CD4-positive, alpha-beta T cell (primary cell): ENCODE measurements at places on chromosomes 7 and 10.

DNA sequence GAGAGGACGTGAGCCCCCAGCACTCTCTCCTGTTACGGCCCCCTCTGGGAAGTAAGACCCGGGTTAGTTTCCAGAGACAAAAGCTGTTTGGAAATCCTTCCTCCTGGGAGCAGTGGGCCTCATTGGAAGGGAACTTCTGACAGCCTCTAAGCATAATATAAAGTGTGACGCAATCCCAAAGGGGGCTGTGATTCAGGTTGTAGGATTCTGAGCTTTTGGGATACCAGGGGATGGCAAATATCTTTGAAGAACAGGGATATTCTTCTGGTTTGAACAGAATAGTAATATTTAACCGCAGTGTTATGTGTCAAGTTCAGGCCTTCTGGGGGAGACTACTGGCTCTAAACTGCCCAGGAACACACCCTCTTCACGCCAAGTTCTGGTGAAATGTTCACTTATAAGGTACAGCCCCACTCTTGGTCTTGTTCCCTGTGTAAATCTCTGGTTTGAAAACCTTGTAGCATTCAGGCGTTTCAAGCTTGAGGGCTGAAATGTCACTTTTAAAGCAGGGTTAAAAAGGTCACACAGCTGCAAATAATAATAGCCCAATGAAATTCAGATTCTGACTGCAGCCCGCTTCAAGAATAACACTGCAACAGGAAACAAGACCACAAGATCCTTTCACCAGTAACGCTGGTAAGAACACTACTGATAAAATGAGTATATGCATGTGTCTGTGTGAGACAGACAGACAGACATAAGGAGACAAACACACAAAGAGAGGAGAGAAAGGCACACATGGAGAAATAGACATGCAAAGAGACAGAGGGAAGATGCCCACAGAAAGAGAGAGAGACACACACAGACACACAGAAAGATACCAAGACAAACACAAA lies 69.0 kb downstream of the CREB5 start:
- no peak for DNase-seq

GRCh38 chr7:8160779-8161345 lies 101.1 kb downstream of the ICA1 start:
- DNase-seq, result no peak

- no peak for DNase-seq
Observed at GRCh38 chr7:28591725-28592349, 179.5 kb downstream of the CREB5 start.

- DNase-seq, result no peak
Observed at GRCh38 chr7:67847092-67847787, 850.6 kb downstream of the TYW1 start.

GRCh38 chr10:67171970-67172369 lies 246.1 kb downstream of the LRRTM3 start:
- DNase-seq, result no peak
